ENCODE measurements at places on chromosomes 13 and 19.

DNA sequence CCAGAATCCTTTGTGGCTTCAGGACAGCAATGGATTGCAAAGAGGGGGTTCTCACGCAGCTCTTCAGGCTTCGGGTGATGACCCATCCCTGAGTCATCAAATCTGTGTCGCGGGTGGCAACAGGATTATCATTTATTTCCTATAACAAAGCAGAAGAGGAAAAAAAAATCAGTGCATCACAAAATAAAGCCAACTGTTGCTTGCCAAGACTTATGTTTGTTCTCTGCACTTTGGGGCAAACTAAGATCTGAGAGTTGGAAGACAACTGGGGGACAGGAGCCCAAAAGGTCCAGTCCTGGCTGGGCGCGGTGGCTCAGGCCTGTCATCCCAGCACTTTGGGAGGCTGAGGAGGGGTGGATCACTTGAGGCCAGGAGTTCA, 6.4 kb downstream of the GNA15 start:
- DNase-seq: no peak

GRCh38 chr13:26619358-26619757, 61.9 kb downstream of the WASF3 start:
- DNase-seq: no peak

DNA sequence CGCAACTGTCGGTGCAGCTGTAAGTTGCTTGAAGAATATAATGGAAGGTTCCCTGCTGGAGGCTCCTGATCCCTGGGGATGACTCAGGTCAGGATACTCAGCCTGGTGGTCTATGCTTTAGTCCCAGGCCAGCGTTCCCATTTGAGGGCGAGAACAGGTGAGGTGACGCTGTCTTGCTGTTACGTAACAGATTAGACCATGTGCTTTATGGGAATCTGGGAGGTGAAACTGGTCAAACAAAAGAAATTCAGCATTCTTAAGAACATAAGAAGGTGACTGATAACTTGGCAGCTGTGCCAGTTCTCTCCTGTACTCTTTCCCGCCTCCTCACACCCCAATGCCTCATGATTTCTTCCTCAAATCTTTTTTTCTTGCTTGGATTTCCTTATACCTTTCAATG, at the start of gene CXCL17:
TSS of gene CXCL17 (minus strand) at position 114 of the 400 bp plus-strand sequence. CDS start 114 bp downstream, outside the sequence.
- DNase-seq: no peak

- DNase-seq: no peak
Observed at GRCh38 chr13:74409551-74409950, 275.3 kb upstream of the KLF12 start.

GRCh38 chr13:26965952-26966700, 205.5 kb downstream of the USP12 start:
- DNase-seq: peak; percentile 66

DNA sequence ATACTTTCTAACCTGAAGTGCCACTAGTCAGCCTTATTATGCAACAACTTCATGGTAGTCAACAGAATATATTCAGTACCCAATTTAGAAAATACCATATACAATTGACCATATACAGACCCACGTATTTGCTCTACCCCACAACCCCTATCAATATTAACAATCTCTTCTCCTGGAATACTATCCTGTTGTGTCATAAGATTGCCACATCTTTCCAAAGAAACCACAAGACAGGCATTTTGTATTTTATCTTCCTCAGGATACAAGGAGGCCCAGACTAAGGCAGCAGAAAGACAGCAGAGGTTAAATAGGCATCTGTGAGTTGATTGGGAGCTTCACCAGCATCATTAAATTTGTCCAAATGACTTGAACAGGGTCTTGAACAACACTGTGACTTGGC, 4.5 kb downstream of the SPART start:
- DNase-seq: no peak

- DNase-seq: no peak
Observed at GRCh38 chr13:42985312-42986175, 6.5 kb downstream of the EPSTI1 start.

DNA sequence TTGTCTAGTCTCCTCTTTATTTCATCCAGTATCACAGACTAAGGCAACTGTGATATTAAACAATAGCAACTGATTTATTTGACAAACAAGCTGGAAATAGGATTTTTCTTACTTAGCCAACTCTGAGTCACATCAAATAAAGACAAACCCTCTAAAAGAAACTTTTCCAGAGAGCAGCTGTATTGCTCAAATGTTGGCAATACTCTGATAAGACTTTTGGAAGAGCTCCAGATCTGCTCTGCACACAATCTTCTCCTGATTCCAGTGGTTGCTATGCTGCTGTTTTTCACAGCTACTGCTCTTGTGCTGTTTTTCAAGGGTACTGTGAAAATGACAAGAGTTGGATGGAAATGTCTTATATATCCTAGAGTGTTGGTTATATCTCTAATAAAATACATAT, 1479.2 kb downstream of the SLITRK5 start:
- DNase-seq: no peak

DNA sequence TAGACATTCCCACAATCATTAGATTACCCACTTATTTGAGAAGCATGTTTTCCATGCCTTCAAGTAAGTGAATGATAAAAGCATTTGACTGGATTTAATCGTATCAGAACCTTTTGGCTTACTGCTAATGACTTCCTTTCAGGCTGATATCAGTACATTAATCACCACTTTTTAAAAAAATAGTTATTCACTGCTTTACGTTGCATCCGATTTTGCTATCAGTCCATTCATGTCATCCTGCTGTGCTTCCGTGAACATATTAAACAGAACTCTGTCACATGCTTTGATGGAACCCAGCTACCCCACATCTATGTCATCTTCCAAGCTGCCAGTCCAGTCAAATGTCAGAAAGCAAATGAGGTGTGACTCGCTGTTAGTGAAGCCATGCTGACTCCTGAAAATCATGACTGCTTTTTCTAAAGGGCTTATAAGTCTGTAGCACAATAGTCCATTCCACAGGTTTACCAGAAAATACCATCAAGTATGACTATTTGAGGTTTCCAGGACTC, 440.9 kb downstream of the IRS2 start:
- no peak for DNase-seq

- no peak for DNase-seq
Observed at GRCh38 chr13:101265934-101266333, 150.4 kb downstream of the NALCN start.

- DNase-seq: no peak
Observed at GRCh38 chr13:40273253-40274025, 393.0 kb downstream of the FOXO1 start.

DNA sequence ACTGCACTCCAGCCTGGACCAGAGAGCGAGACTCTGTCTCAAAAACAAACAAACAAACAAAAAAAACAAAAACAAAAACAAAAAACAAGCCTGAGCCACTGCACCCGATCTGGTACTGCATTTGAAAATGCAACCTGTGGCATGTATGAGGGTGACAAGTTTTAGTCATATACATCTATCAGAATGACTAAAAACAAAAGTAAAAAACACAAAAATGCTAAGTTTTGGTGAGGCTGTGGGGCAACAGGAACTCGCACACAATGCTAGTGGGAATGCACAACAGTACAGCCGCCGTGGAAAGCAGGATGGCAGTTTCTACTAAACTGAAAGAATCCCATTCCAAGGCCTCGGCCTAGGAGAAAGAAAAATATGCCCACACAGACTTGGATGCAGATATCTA, 7.8 kb downstream of the EBPL start:
- DNase-seq: no peak

DNA sequence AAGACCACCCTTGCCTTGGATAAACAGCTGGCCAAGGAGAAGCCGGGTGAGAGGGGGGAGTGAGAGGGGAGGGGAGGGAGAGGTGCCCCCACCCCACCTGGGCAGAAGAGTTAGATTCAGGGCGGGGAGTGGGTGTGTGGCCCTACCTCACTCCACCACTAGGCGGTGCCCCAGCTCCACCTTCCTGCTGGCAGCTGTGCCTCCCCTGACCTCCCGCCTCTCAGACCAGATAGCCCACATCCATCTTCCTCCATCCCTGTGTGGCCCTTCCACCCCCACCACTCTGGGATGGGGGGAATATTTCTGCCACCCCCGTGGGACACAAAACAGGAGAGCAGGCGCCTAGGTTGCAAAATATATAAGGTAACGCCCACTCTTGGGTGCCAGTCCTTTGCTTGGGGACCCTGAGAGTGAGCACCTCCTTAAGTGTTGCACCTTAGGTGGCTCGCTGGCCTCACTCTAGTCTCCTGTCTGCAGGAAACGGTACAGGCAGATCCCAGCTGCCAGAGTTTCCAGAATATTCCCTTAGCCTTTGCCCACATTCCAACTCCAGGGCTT, 13.8 kb upstream of the EHD2 start:
- no peak for DNase-seq

GRCh38 chr19:4064149-4064495, 2.6 kb downstream of the ZBTB7A start:
- no peak for DNase-seq

- DNase-seq: no peak
Observed at GRCh38 chr19:10011974-10012373, 1.3 kb upstream of the RDH8 start.

DNA sequence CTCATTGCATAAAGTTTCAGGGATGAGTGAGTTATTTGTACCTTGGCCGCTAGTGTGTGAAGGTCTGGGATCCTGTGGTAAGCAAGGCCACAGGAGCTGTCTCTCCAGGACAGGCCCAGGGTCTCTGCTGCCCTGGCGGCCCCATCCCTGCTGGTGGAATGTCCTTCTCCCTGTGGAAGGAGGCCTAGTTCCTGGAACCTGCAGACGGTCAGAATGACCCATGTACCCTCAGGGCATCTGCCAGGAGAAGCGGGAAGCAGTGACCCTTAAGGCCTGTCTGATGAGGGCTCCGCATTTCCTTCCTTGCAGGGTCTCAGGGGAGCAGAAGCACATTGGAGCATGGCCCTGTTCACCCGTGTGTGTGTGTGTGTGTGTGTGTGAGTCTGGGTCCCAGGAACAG, 32.1 kb upstream of the SOX1 start:
- no peak for DNase-seq

GRCh38 chr19:9801976-9802375, 16.9 kb downstream of the FBXL12 start:
- no peak for DNase-seq

GRCh38 chr13:114047358-114047881, 73.5 kb upstream of the C13orf46 start:
- DNase-seq: peak; percentile 29

GRCh38 chr19:5137114-5137513, 168.2 kb downstream of the KDM4B start:
- DNase-seq: no peak

DNA sequence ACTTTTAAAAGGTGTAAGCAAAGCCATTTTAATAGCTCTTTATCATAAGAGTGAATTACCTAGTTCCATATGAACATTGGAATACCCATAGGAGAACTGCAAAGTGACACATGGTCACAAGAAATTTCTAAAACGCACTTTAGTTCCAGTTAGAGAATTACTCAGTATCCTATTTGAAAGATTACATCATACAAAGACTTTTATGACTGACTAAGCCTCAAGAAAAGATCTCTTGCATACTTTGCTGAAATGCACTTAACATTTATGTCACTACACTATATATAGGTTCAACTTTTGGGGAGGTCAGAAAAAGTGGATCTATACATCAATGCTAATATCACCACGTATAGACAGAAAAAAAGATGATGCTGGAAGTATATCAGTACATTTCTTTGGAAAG, 7.1 kb downstream of the PCDH9 start:
- DNase-seq: no peak

DNA sequence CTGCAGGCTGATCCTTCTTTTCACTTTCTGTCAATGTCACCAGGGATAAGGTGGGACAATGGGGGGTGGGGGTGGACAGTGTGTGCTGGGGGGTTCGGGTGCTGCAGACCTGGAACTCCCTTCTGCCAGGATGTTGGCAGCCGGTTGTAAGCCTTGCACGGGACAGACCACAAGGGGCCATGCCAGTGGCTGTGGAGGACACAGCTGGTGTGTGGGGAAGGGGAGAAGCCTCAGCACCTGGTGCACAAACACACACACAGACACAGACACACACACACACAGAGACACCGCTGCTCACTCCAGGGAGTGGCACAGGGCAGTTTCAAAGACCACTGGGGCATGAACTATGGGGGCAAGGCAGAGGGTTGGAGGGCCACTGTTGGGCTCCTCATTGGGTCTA, 3.6 kb downstream of the F2RL3 start:
- no peak for DNase-seq

- no peak for DNase-seq
Observed at GRCh38 chr13:33286128-33286527, 573 bp upstream of the STARD13 start.

DNA sequence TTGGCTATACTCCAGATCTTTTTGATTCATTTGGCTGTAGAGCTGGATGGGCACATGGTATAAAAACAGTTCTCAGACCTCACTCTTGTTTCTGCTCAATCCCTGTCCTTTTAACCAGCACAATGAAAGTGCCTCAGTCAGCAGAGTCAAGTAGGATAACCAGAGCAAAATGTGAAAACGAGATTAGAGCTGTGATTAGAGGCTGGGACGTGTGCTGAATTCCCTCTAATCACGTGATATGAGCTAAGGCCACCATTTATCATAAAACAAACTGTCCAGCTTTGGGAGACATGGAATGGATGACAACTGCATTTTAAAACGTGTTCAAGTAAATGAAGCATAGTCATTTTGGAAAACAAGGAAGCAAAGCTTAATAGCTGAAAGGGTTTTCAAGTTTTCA, 54.1 kb downstream of the GJA3 start:
- no peak for DNase-seq

All from NCI-H1105 (cell line).